EH (cell line): ENCODE measurements at places on chromosomes 5 and 9.

- DNase-seq = peak; percentile 3
Measured at GRCh38 chr5:102296178-102296817, at the start of gene SLCO4C1. SLCO4C1 (minus strand) TSS chr5:102296284; CDS start chr5:102296262, 22 bp downstream.

- no peak for DNase-seq
Measured at GRCh38 chr9:95273369-95274022, 44.0 kb downstream of the FANCC start.

DNA sequence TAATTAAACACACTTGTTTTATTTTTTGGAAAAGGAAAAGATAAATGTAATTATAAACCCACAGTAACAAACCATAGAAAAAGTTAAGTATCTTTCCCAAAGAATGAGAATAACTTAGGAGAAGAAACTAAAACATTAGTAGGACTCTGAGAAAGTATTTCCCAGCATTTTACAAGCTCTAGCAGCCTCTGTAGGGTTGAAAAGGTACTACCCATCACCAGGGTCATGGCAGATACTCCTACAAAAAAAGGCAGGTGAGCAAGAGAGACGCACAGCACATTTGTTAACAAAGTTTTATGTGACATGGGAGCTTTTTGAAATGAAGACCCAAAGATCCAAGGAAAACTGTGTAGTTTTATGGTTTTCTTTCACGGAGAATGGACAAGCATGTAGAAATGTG is 77.7 kb upstream of the FAM169A start:
- no peak for DNase-seq

- no peak for DNase-seq
Measured at GRCh38 chr5:5139777-5140478, at the start of gene ADAMTS16. ADAMTS16 (plus strand) TSS chr5:5140330; CDS start chr5:5140468, 138 bp downstream.

DNA sequence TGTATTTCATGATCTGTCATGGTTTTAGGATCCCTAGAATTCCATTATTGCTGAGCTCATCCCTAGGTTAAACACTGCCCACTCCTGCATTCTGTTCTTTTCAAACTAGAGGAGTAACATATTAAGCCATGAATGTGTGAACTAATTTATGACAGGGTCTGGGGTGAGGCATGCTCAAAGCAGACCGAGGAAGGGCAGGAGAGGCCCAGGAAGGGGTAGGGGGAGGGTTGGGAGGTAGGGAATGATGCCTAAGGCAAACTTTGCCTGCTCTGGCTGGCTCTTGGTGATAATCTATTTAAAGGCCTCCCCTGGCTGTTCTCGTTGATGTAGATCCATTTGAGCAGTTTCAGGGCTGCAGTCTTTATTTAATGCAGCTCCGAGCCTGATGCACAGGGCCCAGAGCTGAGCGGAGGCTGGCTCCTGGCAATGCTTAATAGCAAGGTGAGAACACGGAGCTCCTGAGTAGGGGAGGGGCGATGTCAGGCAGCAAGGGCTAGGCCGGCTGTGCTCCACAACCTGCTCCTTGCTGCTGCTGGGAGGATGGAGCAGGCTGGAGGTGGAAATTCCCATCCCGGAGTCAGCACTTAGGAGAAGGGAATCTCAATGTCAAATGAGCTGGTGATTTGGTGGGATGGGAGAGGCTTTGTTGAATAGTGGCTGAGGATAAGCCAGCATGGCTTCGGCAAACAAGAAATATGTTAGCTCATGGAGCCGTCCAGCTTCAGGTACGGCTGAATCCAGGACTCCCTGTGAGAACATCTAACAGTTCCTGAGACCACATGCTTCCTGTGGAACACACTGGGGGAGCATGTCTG is 73.2 kb upstream of the UNC5A start:
- no peak for DNase-seq
